GM12891 (cell line): ENCODE measurements at places on chromosomes 13 and 19.

- DNase-seq = no peak
Measured at GRCh38 chr13:51396352-51396751, 56.5 kb downstream of the INTS6 start.

- no peak for DNase-seq
Measured at GRCh38 chr13:61110732-61111131, 304.9 kb downstream of the PCDH20 start.

DNA sequence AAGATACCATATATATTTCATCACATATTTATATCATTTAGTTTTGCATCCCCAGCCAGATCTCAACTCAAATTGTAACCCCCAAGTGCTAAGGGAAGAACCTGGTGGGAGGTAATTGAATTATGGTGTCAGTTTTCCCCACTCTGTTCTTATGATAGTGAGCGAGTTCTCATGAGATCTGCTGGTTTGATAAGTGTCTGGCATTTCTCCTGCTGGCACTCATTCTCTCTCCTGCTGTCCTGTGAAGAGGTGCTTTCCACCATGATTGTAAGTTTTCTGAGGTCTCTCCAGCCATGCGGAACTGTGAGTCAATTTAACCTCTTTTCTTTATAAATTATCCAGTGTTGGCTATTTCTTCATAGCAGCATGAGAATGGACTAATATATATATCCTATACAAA, 462.5 kb upstream of the SLITRK5 start:
- DNase-seq = no peak

DNA sequence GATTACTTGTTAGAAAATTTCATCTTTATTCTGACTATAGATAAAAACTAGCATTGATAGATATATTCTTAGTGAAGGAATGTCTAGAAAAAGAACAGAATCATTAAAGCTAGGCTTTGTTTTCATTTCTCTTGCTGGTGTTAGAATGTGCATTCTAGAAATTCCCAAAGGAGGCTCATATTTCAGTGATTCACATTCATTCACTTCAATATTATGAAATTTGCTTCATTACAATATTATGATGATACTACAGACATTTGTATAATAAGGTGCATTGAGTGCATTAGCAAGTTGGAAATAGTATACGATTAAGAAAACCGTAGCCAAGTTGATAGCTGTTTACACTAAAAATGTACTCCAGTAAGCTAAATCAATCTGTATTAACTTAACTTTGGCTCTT, 70.7 kb upstream of the MYCBP2 start:
- no peak for DNase-seq

DNA sequence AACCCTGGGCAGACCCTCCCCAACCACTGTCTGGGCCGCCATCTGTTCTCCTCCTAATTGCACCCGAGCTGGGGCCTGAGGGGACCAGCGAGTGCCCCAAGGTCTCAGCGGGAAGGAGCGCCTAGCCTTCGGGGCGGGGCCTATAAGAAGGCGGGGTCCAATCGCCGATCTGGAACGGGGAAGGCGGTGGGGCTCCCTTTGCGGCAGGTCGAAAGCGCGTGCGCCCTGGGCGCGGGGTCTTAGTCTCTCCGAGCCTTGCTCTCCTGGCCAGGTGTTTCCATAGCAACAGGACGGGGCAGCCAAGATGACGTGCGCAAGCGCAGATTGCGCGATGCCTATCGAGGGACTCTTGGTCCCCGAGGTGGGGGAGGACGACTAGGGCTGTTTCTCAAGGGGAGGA, 2.8 kb downstream of the MAST1 start:
- DNase-seq = no peak

- DNase-seq = no peak
Measured at GRCh38 chr13:43514311-43514710, 272.5 kb downstream of the ENOX1 start.

GRCh38 chr19:55549500-55550320, 4.4 kb upstream of the SBK3 start:
- no peak for DNase-seq

DNA sequence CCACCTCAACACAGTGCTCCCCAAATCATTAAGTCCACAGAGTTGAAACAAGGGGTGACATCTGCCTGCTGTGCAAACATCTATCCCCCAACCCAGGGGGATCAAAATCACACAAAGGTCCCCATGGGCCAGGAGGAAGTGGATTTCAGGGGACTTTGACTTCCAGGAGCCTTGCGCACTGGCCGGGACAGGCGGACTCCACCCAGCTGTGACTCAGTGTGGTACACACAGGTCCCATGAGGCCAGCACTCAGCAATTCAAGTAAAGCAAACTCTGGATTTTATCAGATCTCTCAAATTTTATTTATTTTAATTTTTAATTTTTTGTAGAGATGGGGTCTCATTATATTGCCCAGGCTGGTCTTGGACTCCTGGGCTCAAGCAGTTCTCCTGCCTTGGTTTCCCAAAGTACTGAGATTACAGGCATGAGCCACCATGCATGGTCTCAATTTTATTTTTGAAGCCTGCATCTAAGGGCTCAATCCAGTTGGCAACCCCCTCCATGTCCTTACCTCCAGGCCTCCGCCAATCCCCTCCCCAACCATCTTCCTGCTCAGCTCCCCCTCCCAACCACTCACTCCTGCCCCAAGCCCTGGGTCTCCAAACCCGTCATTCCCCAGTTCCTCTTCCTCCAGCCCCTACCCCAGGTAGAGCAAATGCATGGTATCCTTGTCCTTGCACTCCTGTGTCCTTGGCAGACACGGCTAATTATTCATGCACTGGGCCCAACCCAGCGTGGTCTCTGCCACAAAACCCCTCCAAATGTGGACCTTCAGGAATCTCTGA, 18.2 kb downstream of the ARHGAP33 start:
- no peak for DNase-seq

DNA sequence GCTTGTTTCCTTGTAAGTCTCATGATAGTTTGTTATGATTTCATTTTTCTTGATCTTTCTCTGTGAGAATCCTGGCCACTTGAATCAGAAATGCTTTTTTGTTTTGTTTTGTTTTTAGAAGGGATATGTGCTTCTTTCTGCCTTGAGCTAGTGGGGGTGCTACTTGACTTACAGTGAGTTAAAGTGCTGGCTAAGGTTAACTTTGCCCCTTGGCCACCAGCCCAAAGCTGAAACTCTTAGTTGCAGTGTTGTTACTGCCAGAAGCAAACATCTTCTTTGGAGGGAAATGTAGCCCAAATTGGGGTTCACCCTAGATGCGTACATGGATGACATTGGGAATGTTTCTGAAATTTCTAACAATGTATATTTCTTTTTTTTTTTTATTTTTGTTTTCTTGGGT, 57.4 kb downstream of the TDRD3 start:
- DNase-seq = no peak

DNA sequence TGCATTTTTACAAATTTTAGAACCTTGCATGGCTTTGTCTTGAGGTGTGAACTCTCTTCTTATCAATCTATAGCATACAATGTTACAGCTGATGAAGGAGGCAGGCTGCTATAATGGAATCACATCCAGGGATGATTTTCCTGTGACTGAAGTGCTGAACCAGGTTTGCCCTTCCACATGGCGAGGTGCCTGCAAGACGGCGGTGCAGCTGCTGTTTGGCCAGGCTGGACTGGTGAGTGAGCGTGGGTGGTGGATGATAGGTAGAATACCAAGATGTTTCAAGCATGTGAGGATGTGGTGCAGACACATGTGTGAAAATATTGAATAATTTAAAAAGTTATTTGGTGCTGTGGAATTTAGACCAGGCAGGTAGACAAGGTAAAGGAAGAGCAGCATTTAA, 34.9 kb upstream of the GPI start:
- DNase-seq = no peak

DNA sequence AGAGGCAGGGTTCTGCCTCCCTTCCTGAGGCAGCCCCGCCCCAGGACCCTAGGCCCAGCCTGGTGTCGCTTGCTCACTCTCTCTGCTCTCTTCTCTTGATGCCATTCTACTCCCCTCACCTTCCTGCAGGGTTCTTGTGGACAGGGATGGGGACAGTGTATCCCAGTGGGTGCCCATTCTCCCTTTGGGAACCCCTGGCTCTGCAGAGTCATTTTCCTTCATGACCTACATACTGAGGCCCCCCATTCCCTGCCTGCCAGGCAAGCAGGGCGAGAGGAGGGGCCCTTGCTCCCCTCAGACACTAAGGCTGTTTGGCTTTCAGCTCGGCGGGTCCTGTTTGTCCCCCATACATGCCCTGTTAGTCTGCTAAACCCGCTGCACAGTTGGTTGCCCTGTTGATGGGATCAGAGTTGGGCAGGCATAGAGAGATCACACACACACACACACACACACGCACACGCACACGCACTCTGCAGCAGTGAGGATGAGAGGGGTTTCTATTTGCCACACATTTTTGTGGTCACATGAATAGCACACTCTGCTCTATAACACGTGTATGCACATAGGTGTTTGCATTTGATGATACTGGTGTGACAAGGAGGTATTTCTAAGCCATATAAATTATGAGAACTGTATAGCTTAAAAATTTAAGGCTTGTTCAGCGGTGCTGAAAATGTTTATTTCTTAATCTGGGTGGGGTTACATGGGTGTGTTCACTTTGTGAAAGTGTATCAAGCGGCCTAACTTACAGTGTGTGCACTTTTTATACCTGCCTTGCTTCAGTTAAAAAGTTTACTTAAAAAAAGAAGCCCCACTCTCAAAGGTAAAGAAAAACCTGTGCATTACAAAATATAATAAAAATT, 20.3 kb downstream of the NFIX start:
- no peak for DNase-seq

DNA sequence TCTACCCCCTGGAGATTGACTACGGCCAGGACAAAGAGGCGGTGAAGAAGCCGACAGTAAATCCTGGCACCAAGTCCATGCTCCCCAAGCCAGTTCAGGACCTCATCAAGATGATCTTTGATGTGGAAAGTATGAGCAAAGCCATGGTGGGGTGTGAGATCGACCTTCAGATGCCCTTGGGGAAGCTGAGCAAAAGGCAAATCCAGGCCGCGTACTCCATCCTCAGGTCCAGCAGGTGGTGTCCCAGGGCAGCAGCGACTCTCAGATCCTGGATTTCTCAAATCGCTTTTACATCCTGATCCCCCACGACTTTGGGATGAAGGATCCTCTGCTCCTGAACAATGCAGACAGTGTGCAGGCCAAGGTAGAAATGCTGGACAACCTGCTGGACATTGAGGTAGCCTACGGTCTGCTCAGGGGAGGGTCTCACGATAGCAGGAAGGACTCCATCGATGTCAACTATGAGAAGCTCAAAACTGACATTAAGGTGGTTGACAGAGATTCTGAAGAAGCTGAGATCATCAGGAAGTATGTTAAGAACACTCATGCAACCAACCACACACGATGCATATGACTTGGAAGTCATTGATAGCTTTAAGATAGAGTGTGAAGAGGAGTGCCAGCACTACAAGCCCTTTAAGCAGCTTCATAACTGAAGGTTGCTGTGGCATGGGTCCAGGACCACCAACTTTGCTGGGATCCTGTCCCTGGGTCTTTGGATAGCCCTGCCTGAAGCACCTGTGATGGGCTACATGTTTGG, 24.0 kb upstream of the ANKRD10 start:
- DNase-seq = no peak

GRCh38 chr13:37326334-37326733, 220.9 kb upstream of the CSNK1A1L start:
- DNase-seq = no peak

DNA sequence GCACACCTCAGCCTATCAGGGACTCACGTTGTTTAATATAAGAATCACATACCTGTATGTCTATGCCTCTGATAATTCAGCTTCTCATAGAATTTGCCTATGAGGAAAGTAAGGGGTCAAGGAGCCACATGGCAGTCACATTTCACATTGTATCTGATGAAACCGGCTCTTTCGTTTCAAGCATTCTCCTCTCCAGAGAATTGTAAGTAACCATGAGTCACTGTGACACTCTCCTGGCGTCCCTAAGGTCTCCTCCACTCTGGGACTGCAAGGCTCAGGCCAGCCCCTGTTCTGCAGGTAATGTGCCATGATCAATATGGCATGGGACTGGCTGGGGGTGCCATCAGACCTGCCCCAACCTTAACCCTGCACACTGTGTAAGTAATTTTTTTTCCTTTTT, 503.3 kb downstream of the COG6 start:
- DNase-seq = no peak

GRCh38 chr13:106680796-106681472, 113.0 kb upstream of the ARGLU1 start:
- no peak for DNase-seq

- DNase-seq = no peak
Measured at GRCh38 chr13:107852072-107852471, 363.3 kb downstream of the LIG4 start.

- DNase-seq = no peak
Measured at GRCh38 chr13:22126433-22127021, 455.7 kb downstream of the FGF9 start.

GRCh38 chr19:29016926-29017760, 195.8 kb downstream of the UQCRFS1 start:
- no peak for DNase-seq

DNA sequence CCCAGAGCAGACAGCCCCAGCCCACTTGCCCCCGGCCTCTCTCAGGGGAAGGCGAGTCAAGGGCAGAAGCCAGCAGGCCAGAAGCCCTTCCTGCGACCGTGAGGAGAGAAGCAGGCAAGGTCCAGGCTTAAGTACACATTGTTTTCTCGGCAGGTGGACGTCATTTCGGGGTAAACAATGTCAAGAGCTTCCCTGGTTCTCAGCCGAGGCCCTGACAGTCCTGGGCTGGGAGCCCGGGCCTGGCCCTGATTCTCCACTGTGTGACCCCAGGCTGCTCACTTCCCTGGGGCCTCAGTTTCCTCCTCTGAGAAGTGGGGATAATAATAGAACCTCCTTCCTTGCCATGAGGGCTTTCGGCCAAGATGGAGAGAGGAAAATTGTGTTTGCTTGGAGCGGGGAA, 19.4 kb downstream of the PLVAP start:
- no peak for DNase-seq

GRCh38 chr19:15234431-15235130, 2.3 kb upstream of the EPHX3 start:
- DNase-seq = no peak

- DNase-seq = no peak
Measured at GRCh38 chr13:60329221-60329923, 67.6 kb upstream of the TDRD3 start.

DNA sequence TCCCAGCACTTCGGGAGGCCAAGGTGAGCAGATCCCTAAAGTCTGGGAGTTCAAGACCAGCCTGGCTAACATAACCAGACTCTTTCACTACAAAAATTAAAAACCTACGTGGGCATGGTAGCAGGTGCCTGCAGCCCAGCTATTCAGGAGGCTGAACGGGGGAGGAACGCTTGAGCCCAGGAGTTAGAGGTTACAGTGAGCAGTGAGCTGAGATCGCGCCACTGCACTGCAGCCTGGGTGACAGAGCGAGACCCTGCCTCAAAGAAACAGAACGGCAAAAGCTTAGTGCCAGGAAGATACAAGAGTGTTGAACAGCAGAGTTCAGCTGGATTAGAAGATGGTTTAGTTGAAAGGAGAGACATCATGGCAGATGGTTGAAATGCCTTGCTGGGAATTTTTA, 24.1 kb upstream of the RNF113B start:
- no peak for DNase-seq

- DNase-seq = peak; percentile 80
Measured at GRCh38 chr19:1470305-1471009, 8.6 kb downstream of the C19orf25 start.
